ENCODE measurements at places on chromosomes 1 and 21. TPM values are rescaled to one million over a fixed set of nuclear protein-coding genes. Genes with fewer than 3 reads are reported as not detected.
A peak's percentile ranks its signal among the peaks of the same experiment; 100 is the strongest.

Gene TCEA3
- total RNA-seq = 18.3 TPM

Gene KLHDC8A
- not detected for total RNA-seq

Gene APCS
- total RNA-seq = not detected

Gene OR6N1
- not detected for total RNA-seq

Gene AMY1A
- total RNA-seq = not detected

Gene CYP4Z1
- total RNA-seq = not detected

Gene C8B
- not detected for total RNA-seq

Gene SLC5A3
- total RNA-seq = 23.9 TPM

Gene CGN
- total RNA-seq = 0.17 TPM

Gene RASSF5
- total RNA-seq = 201 TPM

Gene CACNA1S
- total RNA-seq = not detected

DNA sequence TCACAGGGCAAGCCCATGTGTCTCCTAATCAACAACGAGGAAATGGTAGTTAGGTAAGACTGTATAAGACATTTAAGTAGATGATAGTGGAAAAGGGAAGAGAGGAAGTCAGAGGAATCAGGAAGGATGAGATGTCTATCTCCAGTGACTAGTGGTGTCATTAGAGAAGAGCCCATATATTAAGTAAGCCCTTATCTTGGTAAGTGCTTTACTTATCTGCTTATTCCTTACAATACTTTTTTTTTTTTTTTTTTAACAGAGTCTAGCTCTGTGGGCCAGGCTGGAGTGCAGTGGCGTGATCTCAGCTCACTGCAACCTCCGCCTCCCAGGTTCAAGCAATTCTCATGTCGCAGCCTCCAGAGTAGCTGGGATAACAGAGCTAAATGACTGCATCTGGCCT, 29.5 kb downstream of the RNF11 start:
- peaks cover 45% of the 10 kb centered on the region for H3K4me1 ChIP-seq
- H3K4me3 ChIP-seq = no peak overlapping the region
- no peaks in the 10 kb centered on the region for H3K27me3 ChIP-seq

DNA sequence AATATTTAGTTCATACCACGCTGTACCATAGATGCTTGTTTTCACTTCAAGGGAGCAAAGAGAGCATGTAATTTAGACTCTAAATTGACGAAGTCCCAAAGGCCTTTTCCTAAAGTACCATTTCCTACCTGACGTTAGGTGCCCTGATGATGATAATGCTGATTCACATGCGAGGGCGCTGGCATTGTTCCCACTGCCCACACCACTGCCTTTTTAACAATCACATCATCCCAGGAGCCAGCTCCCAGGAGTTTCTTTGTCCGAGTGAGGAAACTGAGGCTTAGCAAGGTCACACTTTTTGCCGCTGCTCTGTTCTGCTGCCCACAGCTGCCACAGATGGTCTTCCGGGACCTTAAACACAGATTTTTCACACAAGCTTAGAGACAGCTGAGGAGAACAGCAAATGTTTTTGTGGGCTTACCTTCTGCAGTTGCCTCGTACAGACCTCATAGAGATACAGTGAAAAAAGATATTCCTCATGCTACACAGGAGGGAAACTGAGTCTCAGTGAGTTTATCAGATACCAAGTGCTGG, 69.4 kb downstream of the EVA1C start:
- no peaks in the 10 kb centered on the region for H3K27me3 ChIP-seq
- no peak for DNase-seq
- no peak overlapping the region for H3K27ac ChIP-seq
- H3K4me3 ChIP-seq = no peak overlapping the region

- no peaks in the 10 kb centered on the region for H3K36me3 ChIP-seq
- H3K27me3 ChIP-seq = no peaks in the 10 kb centered on the region
- H3K27ac ChIP-seq = no peak overlapping the region
Measured at GRCh38 chr1:30409476-30410152, 313.8 kb downstream of the MATN1 start.

DNA sequence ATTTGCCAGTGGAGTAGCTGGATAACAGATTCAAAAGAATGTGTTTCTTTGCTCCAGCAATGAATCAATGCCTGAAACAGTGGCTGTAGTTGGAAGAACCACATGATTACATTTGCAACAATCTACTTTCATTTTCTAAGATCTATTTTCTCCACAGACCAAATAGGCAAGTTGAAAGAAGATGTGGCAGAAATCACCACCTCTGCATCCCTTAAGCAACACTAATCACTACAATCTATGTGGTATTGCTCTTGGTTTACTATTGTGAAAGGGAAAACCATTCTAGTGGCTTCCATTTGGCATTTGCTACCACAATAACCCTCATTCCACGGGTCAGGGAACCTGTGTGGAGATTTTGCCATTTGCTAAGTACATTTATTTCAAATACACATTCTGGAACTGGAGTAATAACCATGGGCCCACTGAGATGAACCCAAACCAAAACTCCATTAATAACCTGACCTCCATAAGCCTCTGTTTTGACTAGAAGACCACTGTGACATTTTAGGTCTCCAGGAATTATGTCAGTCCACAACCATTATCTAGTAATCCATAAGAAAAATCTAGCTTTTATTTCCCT, 66.3 kb downstream of the C1orf185 start:
- H3K27ac ChIP-seq = no peak overlapping the region
- H3K4me1 ChIP-seq = peaks cover 13% of the 10 kb centered on the region
- H3K4me3 ChIP-seq = no peak overlapping the region
- peaks cover 8% of the 10 kb centered on the region for H3K27me3 ChIP-seq

GRCh38 chr1:41874903-41875411, 43.8 kb downstream of the HIVEP3 start:
- no peak for DNase-seq
- H3K27ac ChIP-seq = peak overlapping the region; percentile 33
- no peaks in the 10 kb centered on the region for H3K36me3 ChIP-seq
- peaks cover 29% of the 10 kb centered on the region for H3K4me1 ChIP-seq
- H3K27me3 ChIP-seq = no peaks in the 10 kb centered on the region
- H3K4me3 ChIP-seq = no peak overlapping the region

DNA sequence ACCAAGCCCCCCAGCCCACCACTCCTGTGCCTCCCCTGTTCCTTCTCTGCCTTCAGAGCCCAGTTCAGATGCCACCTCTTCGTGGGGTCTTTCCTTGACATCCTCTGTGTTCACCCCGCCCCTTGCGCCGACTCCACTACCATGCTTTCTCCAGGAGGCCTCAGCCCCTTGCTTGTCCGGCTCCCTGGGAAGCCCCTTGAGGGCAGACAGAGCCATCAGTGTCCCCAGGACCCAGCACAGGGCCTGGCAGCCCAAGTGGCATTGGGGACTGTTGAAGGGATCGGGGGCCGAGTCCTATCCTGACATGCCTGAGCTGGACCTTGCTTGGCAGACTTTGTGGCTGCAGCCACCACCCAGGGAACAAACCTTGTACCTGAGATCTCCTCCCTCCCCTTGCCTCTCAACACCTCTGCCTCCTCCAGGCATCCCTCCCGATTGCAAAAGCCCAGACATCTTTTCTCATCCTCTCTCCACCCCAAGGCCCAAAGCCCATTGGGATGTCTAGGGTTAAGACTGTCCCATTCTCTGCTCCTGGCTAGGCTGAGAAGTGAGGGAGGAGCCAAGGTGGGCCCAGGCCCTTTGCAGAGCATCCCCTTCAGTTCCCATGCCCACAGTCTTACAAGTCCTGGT, 3.4 kb downstream of the CLDN19 start:
- H3K4me1 ChIP-seq = peaks cover 13% of the 10 kb centered on the region
- no peak overlapping the region for H3K4me3 ChIP-seq
- no peaks in the 10 kb centered on the region for H3K36me3 ChIP-seq
- peak overlapping the region; percentile 73 for H3K27ac ChIP-seq
- no peaks in the 10 kb centered on the region for H3K27me3 ChIP-seq

DNA sequence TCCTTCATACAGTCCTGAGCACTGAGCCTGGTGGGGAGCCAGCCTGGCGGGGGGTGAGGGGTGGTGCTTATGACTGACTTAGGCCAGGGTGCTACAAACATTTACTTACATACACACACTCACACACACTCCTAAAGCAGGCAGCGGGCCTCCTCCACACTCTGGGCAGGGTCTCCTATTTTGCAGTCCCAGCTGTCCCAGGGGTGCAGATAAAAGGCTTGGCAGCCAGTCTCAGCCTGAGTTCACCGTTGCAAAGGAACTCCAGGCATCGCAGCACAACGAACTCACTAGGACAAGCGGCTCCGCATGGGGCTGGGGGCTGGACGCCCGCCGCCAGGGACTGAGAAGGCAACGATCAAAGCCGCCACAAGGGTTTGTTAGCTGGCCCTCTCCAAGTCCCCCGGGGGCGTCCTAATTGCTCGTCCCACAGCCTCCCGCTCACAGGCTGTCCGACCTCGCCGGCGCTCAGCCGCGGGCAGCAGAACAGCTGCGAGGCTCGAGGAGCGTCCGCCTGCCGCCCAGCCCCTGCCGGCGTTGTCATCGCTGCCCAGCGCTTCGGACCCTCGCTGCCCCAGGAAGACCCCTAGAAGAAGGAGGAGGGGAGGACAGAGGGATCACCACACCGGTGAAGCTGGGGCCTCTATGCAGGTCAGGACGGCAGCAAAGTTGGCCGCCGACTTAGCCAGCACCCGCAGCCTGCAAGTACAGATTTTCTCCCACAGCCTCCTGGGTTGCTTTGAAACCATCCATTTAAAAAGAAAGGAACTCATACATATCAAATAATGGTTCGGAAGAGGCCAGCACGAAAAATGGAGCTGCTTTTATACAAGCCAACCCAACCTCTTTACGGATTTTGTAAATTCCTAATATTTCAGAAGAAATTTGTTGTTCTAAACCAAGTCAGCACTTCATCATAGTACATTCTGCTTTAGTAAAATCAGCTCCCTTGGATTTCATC, 6.2 kb downstream of the BARHL2 start:
- H3K4me1 ChIP-seq = peaks cover 9% of the 10 kb centered on the region
- no peak overlapping the region for H3K4me3 ChIP-seq
- peaks cover 90% of the 10 kb centered on the region for H3K27me3 ChIP-seq
- no peak overlapping the region for H3K27ac ChIP-seq
- no peaks in the 10 kb centered on the region for H3K36me3 ChIP-seq

DNA sequence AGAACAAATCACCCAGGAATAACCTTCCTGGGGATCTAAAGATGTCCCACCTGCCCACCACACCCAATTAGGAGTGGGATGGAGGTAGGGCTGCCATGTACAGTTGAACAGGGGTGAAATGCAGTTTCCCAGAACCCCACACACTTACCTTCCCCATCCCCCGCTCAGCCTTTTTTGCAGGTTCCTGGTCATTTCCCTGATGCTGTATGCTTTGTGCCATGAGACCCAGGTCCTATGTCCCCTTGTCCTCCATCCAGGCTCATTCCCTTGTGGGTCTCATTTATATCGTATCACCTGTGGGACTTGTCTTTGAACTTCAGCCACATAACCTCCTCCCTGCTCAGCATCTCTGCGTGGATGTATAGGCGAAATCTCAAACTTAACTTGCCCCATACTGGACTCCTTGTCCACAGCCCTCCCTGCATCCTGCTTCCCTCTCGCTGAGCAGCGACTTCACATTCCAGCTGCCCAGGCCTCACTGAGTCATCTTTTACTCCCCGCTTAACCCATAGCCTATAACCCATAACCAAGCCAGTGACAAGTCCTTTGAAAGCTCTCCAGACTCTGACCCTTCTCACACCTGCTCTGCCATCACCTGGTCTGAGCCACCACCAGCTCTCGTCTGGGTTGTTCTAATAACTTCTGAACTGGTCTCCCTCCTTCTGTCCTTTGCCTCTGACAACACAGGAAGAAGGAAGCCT, 4.7 kb downstream of the LDLRAD2 start:
- H3K36me3 ChIP-seq = no peaks in the 10 kb centered on the region
- H3K4me3 ChIP-seq = no peak overlapping the region
- peaks cover 13% of the 10 kb centered on the region for H3K27me3 ChIP-seq
- no peak overlapping the region for H3K27ac ChIP-seq
- H3K4me1 ChIP-seq = peaks cover 8% of the 10 kb centered on the region

- no peak overlapping the region for H3K4me3 ChIP-seq
- peaks cover 34% of the 10 kb centered on the region for H3K4me1 ChIP-seq
- H3K27ac ChIP-seq = no peak overlapping the region
- peaks cover 27% of the 10 kb centered on the region for H3K27me3 ChIP-seq
- no peaks in the 10 kb centered on the region for H3K36me3 ChIP-seq
- DNase-seq = no peak
Measured at GRCh38 chr1:1356166-1356795, 2.1 kb downstream of the MXRA8 start.

DNA sequence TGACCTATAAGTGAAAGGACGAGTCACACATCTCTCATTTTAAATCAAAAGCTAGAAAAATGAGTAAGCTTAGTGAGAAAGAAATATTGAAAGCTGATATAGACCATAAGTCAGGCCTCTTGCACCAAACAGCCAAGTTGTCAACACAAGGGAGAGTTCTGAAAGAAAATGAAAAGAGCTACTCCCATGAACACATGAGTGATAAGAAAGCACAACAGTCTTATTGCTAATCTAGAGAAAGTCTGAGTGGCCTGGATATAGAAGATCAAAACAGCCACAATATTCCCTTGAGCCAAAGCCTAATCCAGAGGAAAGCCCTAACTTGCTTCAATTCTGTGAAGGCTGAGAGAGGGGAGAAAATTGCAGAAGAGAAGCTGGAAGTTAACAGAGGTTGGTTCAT, 175.0 kb downstream of the SMYD3 start:
- H3K36me3 ChIP-seq = peaks cover 20% of the 10 kb centered on the region
- no peaks in the 10 kb centered on the region for H3K27me3 ChIP-seq
- DNase-seq = no peak
- no peak overlapping the region for H3K4me3 ChIP-seq
- H3K27ac ChIP-seq = no peak overlapping the region
- peaks cover 21% of the 10 kb centered on the region for H3K4me1 ChIP-seq

GRCh38 chr1:246221485-246222255, 285.4 kb downstream of the SMYD3 start:
- no peaks in the 10 kb centered on the region for H3K27me3 ChIP-seq
- no peak overlapping the region for H3K4me3 ChIP-seq
- DNase-seq = no peak
- no peaks in the 10 kb centered on the region for H3K36me3 ChIP-seq

DNA sequence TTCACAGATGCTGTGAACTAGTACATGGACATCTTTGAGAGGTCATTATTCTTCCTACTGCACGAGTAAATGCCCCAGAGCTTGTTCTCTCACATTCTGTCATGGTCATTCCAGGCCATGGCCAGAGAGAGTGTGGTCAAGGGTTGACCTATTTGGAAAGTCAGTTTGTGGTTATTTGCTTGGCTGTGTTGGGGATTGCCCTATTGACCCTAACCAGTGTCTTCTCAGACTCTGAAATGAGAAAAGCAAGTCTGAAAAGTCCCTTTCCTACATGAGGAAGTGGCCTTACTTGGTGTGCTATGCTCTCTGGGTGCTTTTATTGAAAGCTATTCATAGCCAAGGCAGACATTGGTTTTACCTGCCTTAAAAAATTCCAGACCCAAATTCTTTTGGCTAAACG, 26.6 kb downstream of the CLIC6 start:
- no peak overlapping the region for H3K27ac ChIP-seq
- no peaks in the 10 kb centered on the region for H3K4me1 ChIP-seq
- no peak for DNase-seq
- no peak overlapping the region for H3K4me3 ChIP-seq

GRCh38 chr1:168333562-168334276, 53.0 kb downstream of the TBX19 start:
- no peak overlapping the region for H3K4me3 ChIP-seq
- H3K27me3 ChIP-seq = no peaks in the 10 kb centered on the region
- peaks cover 6% of the 10 kb centered on the region for H3K4me1 ChIP-seq
- H3K36me3 ChIP-seq = peaks cover 2% of the 10 kb centered on the region
